ENCODE measurements at places on chromosomes 11 and 22. TPM values are rescaled to one million over a fixed set of nuclear protein-coding genes. Genes with fewer than 3 reads are reported as not detected.

Gene BLID
- 6.0 TPM for total RNA-seq

DNA sequence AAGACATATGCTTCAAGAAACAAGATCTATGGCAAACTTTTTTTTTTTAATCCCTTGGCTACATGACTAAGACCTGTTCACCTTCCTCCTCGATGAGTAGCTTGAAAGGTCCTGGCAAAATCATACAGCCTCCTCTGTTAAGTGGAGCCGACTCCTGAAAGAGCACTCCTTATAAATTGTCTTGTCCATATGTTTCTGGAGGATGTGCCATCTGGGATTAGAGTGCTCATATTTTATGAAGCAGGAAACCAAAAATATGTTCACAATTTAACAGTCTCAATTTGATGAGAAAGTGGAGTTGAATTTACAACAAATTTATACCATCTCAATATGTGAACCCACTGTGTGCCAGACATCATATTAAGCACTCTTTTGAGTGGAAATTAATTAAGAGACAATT is 912.1 kb upstream of the FAT3 start:
- no peak for DNase-seq

Gene MMP13
- not detected for total RNA-seq

DNA sequence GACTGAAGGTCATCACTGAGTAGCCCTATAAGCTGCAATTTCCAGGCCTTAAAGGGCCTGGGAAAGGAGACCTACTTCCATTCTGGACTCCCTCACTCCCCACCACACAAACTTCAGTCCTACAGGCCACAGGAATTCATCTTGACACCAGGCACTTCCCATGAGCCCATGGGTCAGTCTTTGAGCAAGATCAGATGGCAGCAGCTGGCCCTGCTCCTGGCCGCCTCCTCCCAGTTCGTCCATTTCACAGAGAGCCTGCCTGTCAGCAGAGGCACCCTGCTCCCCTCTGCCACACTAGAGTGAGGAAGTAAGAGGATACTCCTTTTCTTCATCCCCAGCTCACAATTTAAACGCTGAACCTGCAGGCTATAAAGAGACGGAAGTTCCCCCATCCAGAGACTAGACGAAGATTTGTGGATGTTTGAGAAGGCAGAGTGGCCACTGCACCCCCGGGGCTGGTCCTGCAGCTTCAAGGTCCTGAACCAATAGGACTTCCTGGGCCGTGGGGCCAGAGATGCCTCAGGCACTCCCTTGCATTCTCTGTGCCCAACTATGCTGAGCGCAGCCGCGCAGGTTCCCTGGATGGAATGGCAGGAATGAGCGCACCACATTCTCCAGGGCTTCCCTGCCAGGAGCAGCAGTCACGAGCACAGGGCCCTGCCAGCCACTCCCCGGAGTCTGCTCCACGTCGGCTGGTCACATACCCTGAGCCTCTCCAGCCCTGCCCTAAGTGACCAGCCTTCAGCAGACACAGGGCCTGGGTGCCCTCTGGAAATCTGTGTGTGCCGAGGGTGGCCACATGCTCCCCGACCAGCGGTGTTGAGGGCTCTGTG is 33.5 kb upstream of the BID start:
- DNase-seq: peak; percentile 70
